ENCODE measurements at places on chromosomes 1 and 21. TPM values are rescaled to one million over a fixed set of nuclear protein-coding genes. Genes with fewer than 3 reads are reported as not detected.

- DNase-seq: no peak
- H3K4me1 ChIP-seq: peaks cover 3% of the 10 kb centered on the region
- no peaks in the 10 kb centered on the region for H3K27me3 ChIP-seq
- no peak overlapping the region for H3K27ac ChIP-seq
- no peaks in the 10 kb centered on the region for H3K36me3 ChIP-seq
Measured at GRCh38 chr1:244242446-244242845, 191.4 kb downstream of the ZBTB18 start.

DNA sequence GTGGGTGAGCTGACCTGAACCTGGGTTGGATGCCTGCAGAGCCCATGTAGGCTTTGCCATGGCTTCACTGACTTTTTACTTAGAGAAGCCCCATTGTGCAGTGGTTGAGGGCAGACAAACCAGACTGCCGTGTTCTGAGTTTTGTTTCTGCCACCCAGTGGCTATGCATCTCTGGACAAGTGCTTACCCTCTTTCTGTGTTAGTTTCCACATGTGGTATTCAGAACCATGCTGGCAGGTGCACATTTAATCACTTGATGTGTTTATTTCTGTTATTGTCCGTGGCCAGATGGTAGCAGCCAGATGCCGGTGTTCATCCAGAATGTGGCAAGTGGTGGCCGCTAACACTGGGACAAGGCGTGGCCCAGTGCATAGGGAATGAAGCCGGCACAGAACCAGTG lies 10.3 kb upstream of the PTPN7 start:
- no peak for DNase-seq
- no peaks in the 10 kb centered on the region for H3K27me3 ChIP-seq
- H3K27ac ChIP-seq: no peak overlapping the region

DNA sequence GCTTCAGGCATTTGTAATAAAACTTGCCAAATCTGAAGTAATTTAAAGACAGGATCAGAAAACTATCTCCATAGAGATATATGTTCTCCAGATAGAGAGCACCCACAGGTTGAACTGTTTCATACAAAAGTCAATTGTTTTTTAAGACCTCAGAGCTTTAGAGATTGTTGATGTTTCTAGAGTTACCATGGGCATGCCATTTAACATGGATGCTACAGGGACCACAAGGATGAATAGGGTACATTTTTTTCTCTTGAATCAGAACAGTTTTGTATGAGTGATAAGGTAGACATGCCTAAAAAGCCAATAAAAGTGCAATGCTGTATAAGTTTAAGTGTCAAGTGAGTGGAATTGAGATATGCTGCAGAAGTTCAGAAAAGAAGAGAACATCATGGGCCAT lies 511.0 kb upstream of the CAMK1G start:
- no peak for DNase-seq
- H3K27ac ChIP-seq: no peak overlapping the region

DNA sequence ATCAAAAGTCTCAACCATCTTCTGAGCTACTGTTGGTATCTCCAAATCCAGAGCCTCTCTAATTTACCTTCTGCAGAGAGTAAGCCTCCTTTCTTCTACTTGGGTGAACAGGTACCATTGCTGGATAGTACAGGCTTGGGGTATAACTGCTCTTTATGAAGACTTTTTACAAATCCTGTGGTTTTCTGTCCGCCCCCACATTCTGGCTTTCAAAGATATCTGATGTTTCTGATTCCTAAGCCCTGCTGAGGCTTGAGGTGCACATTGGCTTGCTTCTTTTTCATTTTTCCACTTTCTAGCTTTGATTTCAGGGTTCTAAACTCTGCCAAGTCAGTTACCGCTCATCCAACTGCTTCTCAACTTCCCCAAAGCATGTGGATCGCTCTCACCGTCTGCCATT lies 37.1 kb downstream of the TENT5C start:
- no peak for DNase-seq
- no peaks in the 10 kb centered on the region for H3K27me3 ChIP-seq
- no peaks in the 10 kb centered on the region for H3K4me1 ChIP-seq
- no peak overlapping the region for H3K27ac ChIP-seq

- no peak overlapping the region for H3K4me3 ChIP-seq
- H3K36me3 ChIP-seq: no peaks in the 10 kb centered on the region
- no peaks in the 10 kb centered on the region for H3K27me3 ChIP-seq
- H3K27ac ChIP-seq: no peak overlapping the region
- no peak for DNase-seq
Measured at GRCh38 chr1:174764191-174764590, 235.6 kb upstream of the CACYBP start.

- H3K36me3 ChIP-seq: no peaks in the 10 kb centered on the region
- H3K4me3 ChIP-seq: no peak overlapping the region
- H3K27ac ChIP-seq: no peak overlapping the region
- no peaks in the 10 kb centered on the region for H3K27me3 ChIP-seq
- H3K4me1 ChIP-seq: no peaks in the 10 kb centered on the region
Measured at GRCh38 chr1:224828691-224829090, 100.8 kb upstream of the DNAH14 start.

- H3K27me3 ChIP-seq: no peaks in the 10 kb centered on the region
- no peak overlapping the region for H3K27ac ChIP-seq
- no peaks in the 10 kb centered on the region for H3K36me3 ChIP-seq
- no peak overlapping the region for H3K4me3 ChIP-seq
Measured at GRCh38 chr21:45724345-45724961, 80.9 kb downstream of the PCBP3 start.

GRCh38 chr1:193040011-193040410 lies 19.1 kb downstream of the UCHL5 start:
- no peaks in the 10 kb centered on the region for H3K27me3 ChIP-seq
- H3K4me1 ChIP-seq: no peaks in the 10 kb centered on the region
- no peak overlapping the region for H3K4me3 ChIP-seq
- no peaks in the 10 kb centered on the region for H3K36me3 ChIP-seq

GRCh38 chr1:204240233-204240632 lies 26.4 kb upstream of the GOLT1A start:
- no peak overlapping the region for H3K4me3 ChIP-seq
- no peak for DNase-seq
- H3K36me3 ChIP-seq: peaks cover 28% of the 10 kb centered on the region
- H3K27me3 ChIP-seq: no peaks in the 10 kb centered on the region

- no peak overlapping the region for H3K4me3 ChIP-seq
- peaks cover 32% of the 10 kb centered on the region for H3K4me1 ChIP-seq
- no peaks in the 10 kb centered on the region for H3K27me3 ChIP-seq
- H3K27ac ChIP-seq: no peak overlapping the region
- DNase-seq: no peak
Measured at GRCh38 chr1:9437961-9438430, 101.3 kb upstream of the SLC25A33 start.

DNA sequence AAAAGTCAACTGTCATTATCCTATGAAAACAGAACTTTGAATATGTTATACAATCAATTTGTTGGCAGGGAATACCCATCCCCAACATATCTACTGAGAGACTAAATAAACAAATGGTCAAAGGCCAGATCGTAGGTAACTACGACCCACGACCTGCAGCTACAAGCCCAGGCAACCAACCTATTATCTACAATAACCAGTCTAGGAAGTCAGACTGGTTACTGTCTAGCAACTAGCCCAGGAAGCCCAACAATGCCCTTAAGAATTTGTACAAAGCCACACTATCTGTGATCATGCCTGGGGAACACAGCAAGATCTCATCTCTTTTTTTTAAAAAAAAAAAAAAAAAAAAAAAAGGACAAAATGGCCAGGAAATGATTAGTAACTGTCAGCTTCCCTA lies 58.7 kb downstream of the SMYD3 start:
- H3K4me3 ChIP-seq: no peak overlapping the region
- no peaks in the 10 kb centered on the region for H3K4me1 ChIP-seq
- H3K36me3 ChIP-seq: no peaks in the 10 kb centered on the region
- no peak overlapping the region for H3K27ac ChIP-seq
- no peak for DNase-seq

- H3K27me3 ChIP-seq: no peaks in the 10 kb centered on the region
- H3K4me1 ChIP-seq: no peaks in the 10 kb centered on the region
- DNase-seq: no peak
- no peak overlapping the region for H3K4me3 ChIP-seq
- peaks cover 25% of the 10 kb centered on the region for H3K36me3 ChIP-seq
- no peak overlapping the region for H3K27ac ChIP-seq
Measured at GRCh38 chr1:28193701-28194161, 17.2 kb upstream of the PTAFR start.

DNA sequence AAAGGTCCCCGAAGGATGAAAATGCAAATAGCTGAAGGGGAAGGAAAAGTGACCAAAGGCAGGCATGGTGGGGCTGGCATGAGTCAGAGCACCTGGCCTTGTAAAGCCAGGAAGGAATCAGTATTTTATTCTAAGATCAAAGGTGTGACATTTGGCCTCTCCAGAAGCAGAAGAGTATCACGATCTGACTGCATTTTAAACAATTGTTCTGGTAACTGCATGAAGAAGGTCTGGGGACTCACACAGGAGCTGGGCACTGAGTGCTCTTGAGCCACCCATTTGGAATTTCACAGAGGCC lies 23.2 kb downstream of the MAB21L3 start:
- no peaks in the 10 kb centered on the region for H3K27me3 ChIP-seq
- H3K27ac ChIP-seq: no peak overlapping the region
- H3K4me3 ChIP-seq: no peak overlapping the region
- H3K4me1 ChIP-seq: peaks cover 4% of the 10 kb centered on the region
- no peaks in the 10 kb centered on the region for H3K36me3 ChIP-seq
- no peak for DNase-seq

- H3K4me1 ChIP-seq: peaks cover 39% of the 10 kb centered on the region
- DNase-seq: no peak
- no peak overlapping the region for H3K27ac ChIP-seq
- H3K4me3 ChIP-seq: no peak overlapping the region
Measured at GRCh38 chr1:31717341-31717740, 13.5 kb upstream of the COL16A1 start.

- no peak for DNase-seq
- H3K4me3 ChIP-seq: no peak overlapping the region
- no peak overlapping the region for H3K27ac ChIP-seq
Measured at GRCh38 chr1:201945157-201945556, 1.2 kb downstream of the LMOD1 start.

DNA sequence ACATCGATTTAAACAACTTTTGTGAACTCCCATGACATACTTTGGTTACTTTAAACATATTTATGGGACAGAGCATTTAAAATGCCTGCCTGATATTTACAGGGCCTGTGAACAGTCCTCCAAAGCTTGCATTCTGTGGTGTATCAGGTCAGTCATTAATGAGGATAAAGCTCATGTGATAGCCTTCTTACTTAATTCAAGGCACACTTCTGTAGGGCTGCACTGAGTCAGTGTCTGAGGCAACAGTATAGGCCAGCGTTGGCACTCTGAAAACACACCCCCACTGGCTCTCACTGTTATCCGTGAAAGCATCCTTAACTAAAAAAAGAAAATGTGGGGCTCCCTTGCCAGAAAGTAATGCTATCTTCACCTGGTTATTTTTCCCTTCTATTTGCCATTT lies 200.0 kb downstream of the NFIA start:
- peak overlapping the region; percentile 33 for H3K27ac ChIP-seq
- DNase-seq: no peak
- no peak overlapping the region for H3K4me3 ChIP-seq

GRCh38 chr1:43177691-43178090 lies 5.6 kb downstream of the CFAP57 start:
- no peak for DNase-seq
- no peaks in the 10 kb centered on the region for H3K36me3 ChIP-seq

DNA sequence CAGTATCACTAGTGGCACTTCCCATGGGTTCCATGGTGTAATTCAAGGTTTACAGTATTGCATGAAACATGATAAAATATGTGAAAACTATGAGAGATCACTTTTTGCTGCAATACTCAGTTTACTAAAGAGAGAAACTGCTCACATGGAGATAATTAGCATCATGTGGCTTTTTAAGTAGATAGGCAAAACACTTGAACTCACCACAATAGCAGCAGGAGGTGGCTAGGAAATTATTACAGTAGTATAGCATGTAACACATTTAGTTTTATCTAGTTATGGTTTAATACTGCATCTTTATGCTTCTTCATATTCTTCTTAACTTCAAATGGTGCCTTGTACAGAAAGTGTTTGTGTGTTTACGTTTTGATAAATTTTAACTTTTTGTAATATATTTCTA lies 698.5 kb upstream of the BRINP3 start:
- no peaks in the 10 kb centered on the region for H3K4me1 ChIP-seq
- no peak for DNase-seq
- no peak overlapping the region for H3K27ac ChIP-seq
- no peak overlapping the region for H3K4me3 ChIP-seq
- no peaks in the 10 kb centered on the region for H3K36me3 ChIP-seq

DNA sequence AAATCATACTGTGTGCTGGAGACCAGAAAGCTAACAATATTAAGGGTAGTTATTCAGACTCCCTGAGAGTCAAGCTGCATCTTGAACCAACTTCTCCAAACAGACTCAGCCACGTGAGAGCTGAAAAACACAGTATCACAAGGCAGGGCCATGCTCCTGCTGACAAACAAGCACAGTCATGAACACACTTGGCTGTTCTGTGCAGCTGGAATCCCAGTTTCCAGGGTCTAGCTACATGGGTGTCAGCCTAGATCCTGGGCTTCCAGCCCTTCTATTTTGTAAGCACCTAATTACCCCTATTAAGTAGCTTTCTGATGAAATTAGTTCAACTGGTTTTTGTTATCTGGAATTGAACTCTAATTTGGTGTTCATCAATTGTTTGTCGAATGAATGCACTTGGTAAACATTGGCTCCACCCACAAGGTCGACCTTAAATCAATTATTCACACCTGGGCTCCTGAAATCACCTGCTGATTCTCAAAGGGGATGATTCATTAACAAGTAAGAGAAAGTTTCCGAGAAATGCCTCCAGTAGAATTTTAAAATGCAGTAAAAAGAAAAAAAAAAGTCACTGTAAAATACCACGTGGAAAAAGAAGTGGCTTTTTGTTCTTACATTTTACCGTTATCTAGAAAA lies 179.3 kb downstream of the ZC3H11B start:
- no peaks in the 10 kb centered on the region for H3K36me3 ChIP-seq
- no peaks in the 10 kb centered on the region for H3K27me3 ChIP-seq
- H3K4me3 ChIP-seq: no peak overlapping the region

GRCh38 chr21:45184869-45185268 lies 102.8 kb downstream of the POFUT2 start:
- no peaks in the 10 kb centered on the region for H3K27me3 ChIP-seq
- peaks cover 24% of the 10 kb centered on the region for H3K36me3 ChIP-seq
- no peaks in the 10 kb centered on the region for H3K4me1 ChIP-seq

GRCh38 chr1:95627244-95627643 lies 393.2 kb downstream of the RWDD3 start:
- H3K27ac ChIP-seq: no peak overlapping the region
- no peaks in the 10 kb centered on the region for H3K36me3 ChIP-seq
- H3K27me3 ChIP-seq: no peaks in the 10 kb centered on the region
- no peak overlapping the region for H3K4me3 ChIP-seq

The MSTO1 gene
- 42.5 TPM for total RNA-seq

The PROK1 gene
- total RNA-seq: 0.30 TPM

The BACE2 gene
- 36.0 TPM for total RNA-seq

The NOS1AP gene
- total RNA-seq: 4.2 TPM

The SLC22A15 gene
- 10.0 TPM for total RNA-seq

The ATAD3C gene
- 0.72 TPM for total RNA-seq

The XCL2 gene
- not detected for total RNA-seq

The SYNC gene
- total RNA-seq: 10.6 TPM

The PTPRC gene
- 38.4 TPM for total RNA-seq

The TNN gene
- total RNA-seq: 16.4 TPM

The RAB7B gene
- total RNA-seq: 6.1 TPM

The A3GALT2 gene
- not detected for total RNA-seq

The MTARC1 gene
- total RNA-seq: 19.4 TPM

The CFAP126 gene
- total RNA-seq: 36.8 TPM

The GRHL3 gene
- total RNA-seq: 2.5 TPM

All from spinal cord (tissue), 10 donors.